ENCODE measurements at places on chromosomes 4 and X.

- no peaks in the 10 kb centered on the region for H3K27me3 ChIP-seq
- no peaks in the 10 kb centered on the region for H3K36me3 ChIP-seq
- no peaks in the 10 kb centered on the region for H3K4me1 ChIP-seq
- no peak for DNase-seq
- no peak overlapping the region for H3K27ac ChIP-seq
These were observed 165.1 kb upstream of the PPARGC1A start for GRCh38 chr4:24054910-24055309.

- no peaks in the 10 kb centered on the region for H3K4me1 ChIP-seq
- no peak overlapping the region for H3K4me3 ChIP-seq
- DNase-seq = no peak
- H3K36me3 ChIP-seq = no peaks in the 10 kb centered on the region
These were observed 126.5 kb downstream of the QDPR start for GRCh38 chr4:17385403-17385802.

DNA sequence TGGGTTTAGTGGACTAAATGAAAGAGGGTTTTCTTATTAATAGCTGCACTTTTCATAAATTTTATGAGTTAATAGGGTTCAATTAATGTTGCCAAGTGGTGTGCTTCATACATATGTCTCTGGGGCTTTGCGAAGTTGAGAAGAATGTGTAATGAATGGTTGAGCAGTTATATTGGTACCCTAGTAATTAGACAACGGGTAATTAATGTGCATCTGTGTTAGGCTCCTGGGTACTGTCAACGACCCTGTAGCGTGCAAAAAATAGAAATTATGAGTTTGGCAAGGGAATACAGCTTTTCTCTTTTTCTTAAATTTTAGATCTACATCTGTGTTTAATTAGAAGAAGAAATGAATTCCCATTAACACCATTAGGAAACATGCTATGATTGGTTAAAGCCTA is 1027.7 kb downstream of the ARAP2 start:
- no peak for DNase-seq
- H3K4me1 ChIP-seq = no peaks in the 10 kb centered on the region
- no peak overlapping the region for H3K4me3 ChIP-seq

DNA sequence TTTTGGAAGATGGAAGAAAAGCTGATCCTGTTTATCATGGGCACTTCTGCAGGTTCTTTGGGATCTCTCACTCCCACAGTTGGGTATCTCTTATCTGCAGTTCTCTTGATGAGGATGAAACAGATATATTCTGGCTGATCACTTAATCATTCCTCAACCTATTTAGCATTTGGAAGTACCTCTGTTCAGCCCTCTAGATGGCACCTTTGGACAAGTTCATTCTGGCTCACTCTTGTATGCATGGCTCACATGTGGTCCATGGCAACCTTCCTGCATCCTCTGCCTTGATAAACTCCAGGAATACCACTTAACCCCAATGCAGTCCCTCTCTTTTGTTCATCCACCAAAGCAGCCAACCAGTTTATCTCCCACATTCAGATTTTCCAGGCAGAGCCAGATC is 74.2 kb downstream of the SMARCA5 start:
- H3K27me3 ChIP-seq = no peaks in the 10 kb centered on the region
- H3K4me1 ChIP-seq = peaks cover 6% of the 10 kb centered on the region
- DNase-seq = no peak
- H3K36me3 ChIP-seq = no peaks in the 10 kb centered on the region
- no peak overlapping the region for H3K27ac ChIP-seq
- H3K4me3 ChIP-seq = no peak overlapping the region

DNA sequence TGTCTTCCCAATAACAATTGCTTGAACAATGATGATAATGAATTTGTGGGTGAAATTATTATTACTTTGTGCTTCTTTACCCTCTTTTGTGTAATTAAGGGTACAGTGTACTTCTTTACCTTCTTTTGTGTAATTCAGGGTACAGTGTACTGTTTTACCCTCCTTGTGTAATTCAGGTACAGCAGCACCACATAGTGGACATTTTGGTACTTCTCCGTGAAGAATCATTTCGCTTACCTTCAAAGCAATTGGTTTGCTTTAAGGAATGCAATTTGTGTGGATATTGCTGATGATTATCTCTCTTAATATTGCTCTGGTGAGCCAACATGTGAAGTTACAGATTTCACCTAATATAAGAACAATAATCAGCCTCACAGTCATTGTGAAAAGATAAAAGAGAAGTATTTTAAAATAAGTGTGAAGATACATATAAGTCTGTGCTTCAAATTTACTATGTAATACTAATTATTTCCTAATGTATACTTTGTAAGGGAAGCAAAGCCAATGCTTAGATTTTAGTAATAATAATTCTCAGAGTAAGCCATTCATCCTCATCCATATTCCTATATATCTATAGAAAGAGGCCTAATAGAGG is 27.2 kb upstream of the SEC24B start:
- no peaks in the 10 kb centered on the region for H3K36me3 ChIP-seq
- no peak overlapping the region for H3K4me3 ChIP-seq
- H3K27me3 ChIP-seq = no peaks in the 10 kb centered on the region

DNA sequence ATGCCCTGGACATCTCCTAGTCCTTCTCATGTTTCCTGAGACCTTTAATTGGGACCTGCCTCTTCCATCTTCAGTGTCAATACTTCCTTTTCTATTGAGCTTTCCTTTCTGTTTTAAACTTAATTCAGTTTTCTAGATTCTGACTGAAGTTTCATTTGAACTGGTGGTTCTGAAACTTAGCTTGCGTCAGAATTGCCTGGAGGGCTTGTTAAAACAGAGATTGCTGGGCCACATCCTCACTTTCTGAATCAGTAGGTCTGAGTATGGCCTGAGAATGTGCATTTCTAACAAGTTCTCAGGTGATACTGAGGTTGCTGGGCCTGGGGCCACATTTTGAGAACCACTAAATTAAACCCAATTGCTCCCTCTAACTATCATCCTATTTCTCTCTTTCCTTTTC is 152.1 kb upstream of the DGKK start:
- no peaks in the 10 kb centered on the region for H3K4me1 ChIP-seq
- DNase-seq = no peak
- H3K36me3 ChIP-seq = no peaks in the 10 kb centered on the region
- no peaks in the 10 kb centered on the region for H3K27me3 ChIP-seq
- no peak overlapping the region for H3K27ac ChIP-seq

GRCh38 chr4:77921701-77922100 is 59.1 kb downstream of the MRPL1 start:
- DNase-seq = no peak
- no peak overlapping the region for H3K4me3 ChIP-seq
- H3K4me1 ChIP-seq = peaks cover 15% of the 10 kb centered on the region
- H3K36me3 ChIP-seq = no peaks in the 10 kb centered on the region

GRCh38 chrX:9885150-9885549 is 82.0 kb upstream of the CLDN34 start:
- no peaks in the 10 kb centered on the region for H3K27me3 ChIP-seq
- no peaks in the 10 kb centered on the region for H3K4me1 ChIP-seq
- no peak for DNase-seq
- no peak overlapping the region for H3K4me3 ChIP-seq

DNA sequence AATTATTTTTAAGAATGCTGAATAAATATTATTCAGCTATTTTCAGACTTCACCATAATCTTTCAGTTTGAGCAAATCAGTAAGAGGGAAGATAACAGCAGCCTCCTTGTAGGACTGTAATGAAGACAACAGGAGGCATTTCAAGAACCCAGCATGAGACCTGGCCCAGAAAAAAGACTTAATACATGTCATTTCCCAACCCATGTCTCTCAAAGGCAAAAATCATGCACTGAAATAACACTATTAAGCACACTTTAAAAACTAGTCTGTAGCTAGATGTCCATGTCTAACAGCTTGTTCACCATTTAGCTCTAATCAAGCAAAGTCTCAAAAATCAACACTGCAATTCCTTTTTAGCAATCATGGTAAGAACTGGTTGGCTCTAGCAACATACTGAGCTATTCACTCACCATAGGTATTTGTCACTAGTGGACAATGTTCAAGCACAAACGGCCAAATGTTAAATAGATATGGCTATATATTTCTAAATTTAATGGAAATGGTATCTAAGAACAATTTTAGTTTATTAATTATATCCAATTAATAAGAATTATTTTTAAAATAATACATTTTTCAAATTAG is 109.9 kb downstream of the WDFY3 start:
- no peak overlapping the region for H3K27ac ChIP-seq

DNA sequence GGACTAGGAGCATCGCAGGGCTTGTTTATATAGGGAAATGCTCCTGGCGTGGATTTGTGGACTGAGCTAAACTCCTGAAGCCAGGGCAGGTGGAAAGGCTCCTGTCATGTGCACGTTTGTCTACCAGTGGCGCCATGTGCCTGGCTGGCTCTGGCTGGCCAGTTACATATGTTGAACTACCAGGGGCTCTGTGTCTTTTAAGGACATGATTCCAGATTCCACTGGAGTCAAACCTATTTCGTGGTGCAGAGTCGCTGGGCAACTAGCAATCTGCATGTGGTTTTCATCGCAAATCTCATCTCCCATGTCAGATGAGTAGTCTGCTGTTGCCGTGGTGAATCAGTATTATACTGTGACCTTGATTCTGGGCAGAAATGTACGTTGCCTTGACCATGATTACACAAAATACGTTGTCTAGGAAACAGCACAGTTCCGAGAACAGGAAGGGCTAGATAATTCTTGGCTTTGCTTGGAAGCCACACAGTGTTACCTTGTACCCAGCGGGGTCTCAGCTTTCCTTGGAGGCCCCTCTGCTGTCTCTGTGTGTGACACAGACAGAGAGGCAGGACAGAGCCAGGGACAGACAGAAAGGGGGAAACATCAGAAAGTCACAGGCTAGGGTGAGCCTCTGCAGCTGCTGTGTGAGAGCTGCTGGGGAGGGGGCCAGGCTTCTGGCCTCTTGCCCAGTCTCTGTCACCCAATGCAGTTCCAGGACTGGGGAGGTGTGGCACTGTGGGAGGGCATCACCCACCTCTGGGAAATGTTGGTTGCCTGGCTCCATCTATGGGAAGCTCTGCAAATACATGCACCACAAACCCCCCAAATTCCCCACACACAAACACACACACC is 19.2 kb downstream of the PNMA6E start:
- H3K27me3 ChIP-seq = no peaks in the 10 kb centered on the region
- no peak for DNase-seq
- no peak overlapping the region for H3K27ac ChIP-seq

- no peak for DNase-seq
- H3K36me3 ChIP-seq = no peaks in the 10 kb centered on the region
- H3K27me3 ChIP-seq = no peaks in the 10 kb centered on the region
- H3K27ac ChIP-seq = no peak overlapping the region
- H3K4me3 ChIP-seq = no peak overlapping the region
These were observed 73.8 kb downstream of the LARP1B start for GRCh38 chr4:128134925-128135324.

- no peak for DNase-seq
- no peak overlapping the region for H3K27ac ChIP-seq
- no peak overlapping the region for H3K4me3 ChIP-seq
- H3K4me1 ChIP-seq = no peaks in the 10 kb centered on the region
- no peaks in the 10 kb centered on the region for H3K27me3 ChIP-seq
These were observed 517.1 kb downstream of the PCDH7 start for GRCh38 chr4:31237233-31237632.
